ENCODE measurements at places on chromosomes 16 and 17.
A peak's percentile ranks its signal among the peaks of the same experiment; 100 is the strongest.

DNA sequence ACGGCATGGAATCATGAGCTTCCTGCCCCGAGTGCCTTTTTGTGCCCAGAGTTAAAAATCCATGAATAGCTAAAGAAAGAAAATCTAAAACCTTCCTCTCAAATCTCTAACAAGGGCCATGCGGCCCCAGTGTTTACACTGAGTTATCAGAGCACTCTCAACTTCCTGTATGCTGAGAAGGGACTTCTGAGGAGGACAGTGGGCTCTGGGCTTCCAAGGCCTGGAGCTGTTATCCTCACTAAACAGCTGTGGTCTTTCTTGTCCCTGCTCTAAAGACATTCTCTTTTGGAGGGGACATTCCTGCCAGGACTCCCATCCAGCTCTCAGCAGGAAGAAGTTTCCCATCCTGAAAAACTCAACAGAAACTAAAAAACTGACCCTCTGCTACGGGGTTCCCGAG lies 135.6 kb downstream of the AATF start:
- DNase-seq = no peak

DNA sequence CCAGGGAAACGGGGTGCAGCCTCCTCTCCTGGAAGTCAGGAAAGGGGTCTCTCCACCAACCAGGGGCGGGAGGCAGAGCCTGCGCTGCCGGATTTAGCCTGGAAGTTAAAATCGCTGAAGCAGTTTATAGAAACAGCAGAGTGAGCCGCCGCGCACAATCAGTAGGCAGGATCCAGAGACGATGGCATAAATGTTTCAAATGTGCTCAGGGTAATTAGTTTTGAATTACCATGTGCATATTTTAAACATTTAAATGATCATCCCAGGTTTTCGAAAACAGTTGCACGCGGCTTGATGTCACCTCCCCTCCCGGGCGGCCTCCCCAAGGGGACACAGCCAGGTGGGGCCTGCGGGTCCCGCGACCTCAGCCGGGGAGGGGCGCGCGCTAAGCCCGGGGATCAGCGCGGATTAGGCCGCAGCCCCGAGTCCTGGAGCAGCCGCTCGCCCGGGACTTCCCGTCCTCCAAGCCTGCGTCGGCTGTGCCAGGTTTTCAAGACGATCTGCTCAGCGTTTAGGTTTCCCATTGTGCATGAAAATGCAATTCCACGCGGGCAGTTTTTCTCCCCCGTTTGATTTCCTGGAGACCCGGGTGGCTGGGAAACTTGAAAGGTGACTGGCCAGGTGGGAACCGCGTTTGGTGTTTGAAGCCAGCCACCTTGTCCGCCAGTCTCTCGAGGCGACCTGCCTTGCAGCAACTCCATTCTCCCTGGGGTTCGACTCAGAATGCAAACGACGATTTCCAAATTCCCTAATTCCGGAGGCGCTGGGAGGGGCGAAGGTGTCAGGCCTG lies 78.3 kb downstream of the RPA1 start:
- DNase-seq = no peak

- DNase-seq = no peak
These were observed 169.7 kb upstream of the CACNG5 start for GRCh38 chr17:66665194-66665593.

DNA sequence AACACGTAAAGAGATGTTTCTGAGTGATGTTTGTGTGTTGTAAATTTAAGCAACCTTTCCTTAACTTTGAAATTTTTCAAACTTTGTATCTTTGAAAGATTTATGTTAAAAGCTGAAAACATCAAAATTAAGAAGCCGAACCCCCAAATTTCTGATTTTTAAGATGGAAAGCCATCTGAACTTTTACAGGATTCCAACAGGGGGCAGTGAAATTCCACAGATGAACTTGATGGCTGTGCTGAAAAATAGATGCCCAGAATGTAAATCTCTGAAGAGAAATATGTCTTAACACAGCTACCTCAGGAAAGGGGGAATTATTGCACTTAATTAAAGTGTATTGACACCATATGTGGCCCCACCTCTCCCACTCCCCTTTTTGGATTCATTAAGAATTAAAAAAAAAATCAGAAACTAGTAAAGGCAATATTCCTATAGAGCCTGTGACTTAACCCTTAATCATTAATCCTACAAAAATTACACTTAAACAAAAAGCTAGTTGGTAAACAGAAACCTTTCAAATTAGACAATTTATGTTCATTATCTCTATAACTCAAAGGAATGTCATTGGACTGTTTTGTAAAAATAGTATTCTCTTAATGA lies 597.9 kb downstream of the KCNJ2 start:
- peak; percentile 49 for DNase-seq

DNA sequence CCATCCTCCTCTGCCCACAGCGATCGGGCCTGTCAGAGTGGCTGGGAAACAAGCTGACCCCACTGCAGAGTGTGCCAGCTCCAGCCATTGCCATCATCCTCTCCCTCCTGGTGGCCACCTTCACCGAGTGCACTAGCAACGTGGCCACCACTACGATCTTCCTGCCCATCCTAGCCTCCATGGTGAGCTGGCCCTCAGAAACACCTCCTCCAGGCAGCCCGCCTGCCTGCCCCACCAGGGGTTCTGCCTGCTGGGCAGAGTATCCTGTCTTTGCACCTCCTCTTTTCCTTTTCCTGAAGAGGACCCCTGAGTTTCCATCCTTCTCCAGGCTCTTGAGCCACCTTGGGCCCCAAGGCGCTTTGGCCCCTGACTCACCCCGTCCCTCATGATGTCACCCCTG lies 10.5 kb upstream of the FOXN1 start:
- no peak for DNase-seq

GRCh38 chr17:39527220-39527813 lies 66.0 kb downstream of the CDK12 start:
- DNase-seq = no peak

GRCh38 chr17:17445925-17446665 lies 30.7 kb upstream of the MED9 start:
- peak; percentile 90 for DNase-seq

GRCh38 chr16:84893467-84893848 lies 73.7 kb downstream of the CRISPLD2 start:
- no peak for DNase-seq

DNA sequence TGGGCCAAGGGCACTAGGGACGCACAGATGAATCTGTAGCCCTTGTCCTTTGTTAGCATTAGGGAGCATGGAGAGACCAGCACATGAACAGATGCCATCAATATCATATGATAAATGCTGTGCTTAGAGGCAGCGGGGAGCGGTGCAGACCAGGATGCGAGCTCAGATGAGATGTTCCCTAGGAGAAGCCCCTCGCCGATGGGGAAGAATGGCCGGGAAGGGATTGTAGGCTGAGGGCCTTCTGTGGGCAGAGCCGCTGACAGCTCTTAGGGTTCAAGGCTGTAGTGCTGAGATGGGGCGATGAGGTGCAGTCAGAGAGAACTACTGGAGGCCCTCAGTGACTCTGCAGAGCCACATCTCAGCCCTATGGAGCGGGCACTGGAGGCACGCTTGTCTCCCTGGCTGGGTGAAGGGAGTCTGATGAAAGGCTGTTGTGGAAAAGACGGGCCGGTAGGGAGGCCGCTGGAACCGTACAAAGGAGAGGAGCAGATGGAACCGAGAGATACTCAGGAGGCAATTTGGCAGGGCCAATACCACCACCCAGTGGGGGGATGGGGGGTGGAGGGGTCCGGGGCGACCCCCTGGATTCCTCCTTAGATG lies 66.3 kb upstream of the ENDOV start:
- no peak for DNase-seq

- no peak for DNase-seq
These were observed 172.7 kb downstream of the ANKFN1 start for GRCh38 chr17:56326001-56326359.

DNA sequence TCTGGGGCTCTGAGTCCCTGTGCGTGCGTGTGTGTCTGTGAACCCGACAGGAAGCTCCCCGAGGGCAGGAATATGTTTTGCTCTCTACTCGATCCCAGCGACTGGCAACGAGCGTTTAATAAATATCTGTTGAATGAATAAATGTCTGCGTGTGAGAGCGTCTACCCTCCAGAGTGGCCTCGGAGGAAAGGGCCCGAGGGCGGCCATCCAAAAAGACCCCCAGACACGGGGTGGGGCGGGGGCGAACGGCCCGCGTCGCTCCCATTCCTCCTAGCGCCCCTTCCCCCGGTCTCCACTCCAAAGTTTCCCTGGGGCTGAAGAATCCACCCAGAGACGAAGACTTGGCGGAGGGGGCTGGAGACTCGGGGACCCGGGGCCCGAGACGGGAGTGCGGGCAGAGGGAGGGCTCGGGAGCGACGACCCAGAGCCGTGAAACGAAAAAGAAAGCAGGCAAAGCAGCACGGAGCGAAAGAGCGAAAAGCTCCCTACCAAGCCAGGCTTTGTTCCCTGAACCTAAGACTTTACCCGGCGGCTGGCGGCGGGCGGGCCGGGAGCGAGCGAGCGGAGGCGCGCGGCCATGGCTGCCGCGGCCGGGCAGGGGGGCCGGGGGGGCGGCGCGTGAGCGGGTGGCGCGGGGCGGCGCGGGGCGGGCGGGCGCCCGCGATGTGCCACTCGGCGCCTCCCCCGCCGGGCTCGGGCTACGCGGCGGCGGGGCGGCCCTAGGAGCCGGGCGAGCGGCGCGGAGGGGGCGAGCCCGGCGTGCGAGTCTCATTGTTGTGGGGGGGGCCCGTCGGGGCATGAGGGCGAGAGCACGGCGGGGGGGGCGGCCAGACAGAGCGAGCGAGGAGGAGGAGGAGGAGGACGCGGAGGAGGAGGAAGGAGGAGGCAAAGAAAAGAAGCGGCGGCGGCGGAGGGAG lies at the start of gene MLLT6:
Gene MLLT6, plus strand, starts transcription at position 668 of the 917 bp plus-strand sequence. CDS start 360 bp downstream, outside the sequence.
- DNase-seq = peak; percentile 92

GRCh38 chr16:48184681-48185080 lies 28.9 kb upstream of the ABCC12 start:
- no peak for DNase-seq

DNA sequence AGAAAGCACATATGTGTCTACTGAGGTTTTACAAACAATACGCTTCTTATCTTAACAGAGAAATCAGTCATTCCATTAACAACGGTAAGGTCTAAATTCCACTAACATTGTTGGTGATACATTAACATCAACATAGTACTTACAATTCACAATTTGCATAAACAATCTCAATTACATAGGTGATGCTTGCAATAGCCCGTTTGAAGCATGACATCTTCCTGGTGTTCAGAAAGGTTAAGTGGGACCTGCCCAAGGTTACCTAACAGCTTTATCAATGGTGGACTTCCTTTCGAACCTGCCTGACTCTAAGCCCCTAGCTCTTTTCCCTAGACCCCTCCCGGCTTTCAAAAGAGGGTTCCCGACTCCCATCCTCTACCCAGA lies 699 bp downstream of the FAM222B start:
- DNase-seq = no peak

GRCh38 chr17:46764000-46764708 lies 54.3 kb downstream of the WNT3 start:
- no peak for DNase-seq

DNA sequence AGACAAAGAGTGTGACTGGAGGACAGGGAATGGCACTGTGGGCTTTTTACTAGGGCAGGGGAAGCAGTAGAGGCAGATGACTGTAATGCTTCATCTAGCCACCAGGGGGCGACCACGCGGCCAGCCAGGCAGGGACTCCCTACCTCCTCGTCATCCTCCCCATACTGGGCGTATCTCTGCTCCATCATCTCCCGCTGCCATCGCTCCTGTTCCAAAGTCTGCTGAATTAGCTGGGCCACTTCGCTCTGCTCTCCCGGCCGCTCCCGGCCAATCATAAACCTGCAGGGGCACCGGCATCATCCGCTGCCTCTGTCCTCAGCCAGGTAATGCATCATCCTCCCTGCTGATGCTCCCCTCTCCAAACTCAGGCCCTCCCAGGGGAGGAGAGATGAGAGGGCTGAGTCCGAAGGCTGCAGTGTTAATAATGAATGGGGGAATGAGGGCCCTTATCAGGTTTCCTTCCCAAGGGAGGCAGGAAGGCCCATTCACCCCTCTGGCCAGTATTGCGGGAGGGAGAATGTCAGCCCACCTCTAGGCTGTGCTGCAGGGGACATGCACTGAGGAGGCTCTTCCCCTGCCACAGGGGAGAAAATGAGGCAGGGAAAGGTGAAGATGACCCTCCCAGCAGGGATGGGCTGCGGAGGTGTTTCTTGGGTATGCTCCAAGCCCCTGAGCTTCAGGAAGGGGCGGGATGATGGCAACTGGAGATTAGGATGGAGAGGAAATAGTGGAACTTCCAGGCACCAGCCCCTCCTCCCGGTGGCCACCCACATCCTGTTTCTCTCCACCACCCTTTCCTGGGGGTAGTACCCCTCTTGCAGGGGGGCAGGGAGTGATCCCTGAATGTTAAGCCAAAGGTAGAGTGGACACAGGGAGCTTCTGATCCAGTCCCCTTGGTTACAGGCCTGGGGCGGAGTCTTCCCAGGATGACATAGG lies 10.3 kb upstream of the SAMD14 start:
- DNase-seq = peak; percentile 85

GRCh38 chr16:85969159-85969558 lies 70.2 kb downstream of the IRF8 start:
- DNase-seq = no peak

DNA sequence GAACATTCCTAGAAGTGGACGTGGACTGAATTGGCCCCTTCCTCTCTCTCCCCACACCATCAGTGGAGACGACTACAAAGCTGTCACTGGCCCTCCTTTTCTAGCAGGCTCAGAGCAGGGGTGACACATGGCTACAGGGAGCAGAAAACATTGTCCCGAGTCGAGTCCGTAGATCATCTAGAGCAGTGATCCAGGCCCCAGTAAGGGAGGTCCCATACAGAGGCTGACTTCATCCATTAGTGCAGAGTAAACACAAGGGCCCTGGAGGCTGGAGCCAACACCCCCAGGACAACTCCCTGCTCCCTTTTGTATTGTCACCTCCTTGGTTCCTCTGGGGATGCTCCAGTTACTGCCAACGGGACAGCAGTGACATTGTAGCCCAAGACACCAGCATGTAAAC lies 130.7 kb downstream of the CMIP start:
- no peak for DNase-seq

DNA sequence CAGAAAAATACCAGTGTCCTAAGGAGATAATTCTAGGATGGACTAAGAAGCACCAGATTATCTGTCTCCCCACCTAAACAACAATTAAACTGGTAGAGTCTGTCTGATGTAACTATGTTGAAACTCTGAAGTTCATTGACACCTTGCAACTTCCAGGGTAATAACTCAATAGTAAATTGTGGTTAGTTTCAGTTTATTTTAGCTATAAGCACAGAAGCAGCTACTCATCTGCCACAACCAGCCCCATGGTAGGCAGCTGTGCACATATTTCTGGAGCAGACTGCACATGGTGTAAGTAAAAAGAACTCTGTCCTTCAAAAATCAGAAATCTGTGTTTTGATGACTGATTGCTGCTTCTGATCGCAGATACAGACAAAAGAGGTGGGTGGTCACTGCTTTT lies 852.1 kb downstream of the CDH11 start:
- DNase-seq = no peak

- peak; percentile 27 for DNase-seq
These were observed 54.7 kb downstream of the SLC6A2 start for GRCh38 chr16:55710466-55710865.

- DNase-seq = no peak
These were observed 18.5 kb downstream of the ITPRIPL2 start for GRCh38 chr16:19132255-19132654.

GRCh38 chr16:67563708-67564468 lies 1.6 kb downstream of the CTCF start:
- DNase-seq = no peak

GRCh38 chr17:62933501-62934385 lies 32.3 kb upstream of the TANC2 start:
- no peak for DNase-seq
